ENCODE measurements at places on chromosomes 3 and 15.

DNA sequence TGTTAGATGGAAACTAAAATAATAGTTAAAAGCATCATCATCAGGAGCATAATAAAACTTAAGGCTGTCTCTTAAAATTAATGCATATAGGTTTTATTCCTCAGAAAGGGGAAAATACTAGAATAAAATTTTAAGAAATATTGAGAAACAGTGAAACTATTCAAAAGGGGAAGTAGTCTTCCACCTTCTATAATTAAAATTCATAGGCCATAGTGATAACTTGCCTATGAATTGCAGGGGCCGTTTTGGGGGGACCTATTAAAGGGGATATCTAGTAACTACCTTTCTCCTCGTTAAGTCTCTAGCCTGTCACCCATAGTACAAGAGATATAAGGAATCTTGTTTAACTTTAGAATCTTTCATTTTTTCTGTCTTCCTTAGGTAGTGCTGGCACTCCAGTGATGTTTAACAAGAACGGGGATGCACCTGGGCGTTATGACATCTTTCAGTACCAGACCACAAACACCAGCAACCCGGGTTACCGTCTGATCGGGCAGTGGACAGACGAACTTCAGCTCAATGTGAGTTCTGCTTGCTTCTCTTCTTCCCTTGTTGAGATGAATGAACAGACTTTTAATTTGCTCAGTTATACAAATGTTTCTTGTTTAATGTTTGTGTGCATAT, 600.4 kb downstream of the GRM7 start:
- no peak for DNase-seq

- DNase-seq: no peak
Measured at GRCh38 chr3:30598668-30599545, 7.5 kb upstream of the TGFBR2 start.

DNA sequence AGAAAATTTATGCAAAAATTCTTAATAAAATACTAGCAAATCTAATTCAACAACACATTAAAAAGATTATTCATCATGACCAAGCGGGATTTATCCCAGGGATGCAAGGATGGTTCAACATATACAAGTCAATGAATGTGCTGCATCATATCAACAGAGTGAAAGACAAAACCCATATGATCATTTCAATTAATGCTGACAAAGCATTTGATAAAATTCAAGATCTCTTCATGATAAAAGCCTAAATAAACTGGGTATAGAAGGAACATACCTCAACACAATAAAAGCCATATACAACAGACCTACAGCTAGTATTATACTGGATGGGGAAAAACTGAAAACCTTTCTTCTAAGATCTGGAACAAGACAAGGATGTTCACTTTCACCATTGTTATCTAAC, 89.7 kb downstream of the KBTBD8 start:
- no peak for DNase-seq

GRCh38 chr3:47824541-47825473, 21.9 kb downstream of the DHX30 start:
- DNase-seq: peak; percentile 85

GRCh38 chr3:110734524-110734923, 337.1 kb upstream of the NECTIN3 start:
- no peak for DNase-seq

GRCh38 chr3:150620002-150620689, 17.0 kb downstream of the SELENOT start:
- DNase-seq: no peak

DNA sequence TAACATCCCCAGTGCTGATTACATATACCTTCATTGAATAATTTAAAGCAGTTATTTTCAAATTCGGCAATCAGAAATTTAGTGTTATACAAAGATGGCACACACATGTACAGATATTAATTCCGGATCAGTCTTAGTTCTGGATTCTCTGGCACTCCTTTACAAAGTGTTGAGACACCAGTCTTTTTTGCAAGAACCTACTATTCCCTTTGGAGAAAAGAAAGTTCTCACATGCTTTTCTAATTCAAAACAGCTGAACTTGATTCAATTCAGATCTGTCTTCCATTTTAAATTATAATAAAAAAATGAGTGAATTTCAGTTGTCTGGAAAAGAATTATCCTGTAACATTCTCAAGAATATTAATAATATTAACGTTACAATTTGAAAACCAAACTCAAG, 20.4 kb downstream of the CCDC191 start:
- no peak for DNase-seq

- no peak for DNase-seq
Measured at GRCh38 chr3:116040152-116040551, 405.1 kb downstream of the LSAMP start.

DNA sequence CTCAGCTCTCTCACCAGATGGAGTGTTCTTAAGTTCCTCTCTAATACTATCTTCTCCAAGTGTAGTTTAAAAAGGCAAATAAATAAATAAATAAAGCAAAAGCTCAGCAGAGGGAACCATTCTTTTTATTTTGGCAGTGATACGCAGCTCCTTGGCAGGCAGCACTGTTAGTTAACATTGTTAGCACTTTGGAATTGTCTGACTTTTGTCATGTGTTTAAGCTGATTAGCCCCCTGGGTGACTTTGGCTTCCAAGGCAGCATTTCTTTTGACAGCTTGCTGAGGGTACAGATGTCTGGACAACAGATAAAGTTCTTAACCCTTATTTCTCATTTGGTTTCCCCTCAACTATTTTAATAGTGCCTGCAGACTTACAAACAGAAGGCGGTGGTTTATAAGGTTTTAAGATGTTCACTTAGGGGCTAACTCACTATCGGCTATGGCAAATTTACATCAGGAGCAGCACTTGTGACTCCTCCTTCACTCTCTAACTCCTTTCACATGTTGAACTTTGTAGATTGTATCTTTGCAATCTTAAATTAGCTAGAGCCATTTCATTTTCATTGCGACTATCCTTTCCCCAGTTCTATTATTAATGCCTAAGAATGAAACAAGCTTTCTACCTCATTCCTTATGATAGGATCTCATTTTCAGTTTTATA, 213.4 kb downstream of the ZBBX start:
- no peak for DNase-seq

DNA sequence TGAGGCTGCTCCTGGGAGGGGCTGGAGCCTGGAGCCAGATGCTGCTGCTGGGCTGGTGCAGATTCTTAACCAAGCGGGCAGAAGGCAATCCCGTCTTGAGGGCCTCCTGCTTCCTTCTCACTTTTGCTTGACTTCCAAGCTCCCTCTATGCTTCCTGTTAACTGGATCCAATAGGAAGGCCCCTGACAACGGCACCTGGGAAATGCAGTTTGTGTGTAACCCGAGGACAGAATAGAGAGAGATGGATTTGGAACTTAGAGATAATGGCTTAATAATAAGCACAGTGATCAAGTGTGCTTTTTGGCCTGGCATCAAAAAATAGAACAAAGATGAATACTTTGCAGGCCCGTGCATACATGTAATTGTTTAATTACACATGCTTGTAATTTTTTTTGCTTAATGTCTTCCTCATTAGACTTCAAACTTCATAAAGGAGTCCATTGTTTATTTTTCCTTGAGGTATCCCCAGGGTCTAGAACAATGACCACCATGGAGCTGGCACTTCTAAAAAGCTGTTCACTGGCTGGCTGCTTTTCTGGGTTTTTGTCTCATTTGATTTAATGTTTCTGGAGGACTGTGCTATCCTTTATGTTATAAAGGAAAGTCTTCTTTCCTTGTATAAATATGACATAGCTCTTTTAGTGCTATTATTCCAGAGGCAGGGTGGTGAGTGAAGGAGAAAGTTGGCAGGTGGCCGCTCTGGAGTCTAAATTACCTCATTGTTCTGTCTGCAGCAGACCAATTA, 63.3 kb upstream of the MITF start:
- no peak for DNase-seq

DNA sequence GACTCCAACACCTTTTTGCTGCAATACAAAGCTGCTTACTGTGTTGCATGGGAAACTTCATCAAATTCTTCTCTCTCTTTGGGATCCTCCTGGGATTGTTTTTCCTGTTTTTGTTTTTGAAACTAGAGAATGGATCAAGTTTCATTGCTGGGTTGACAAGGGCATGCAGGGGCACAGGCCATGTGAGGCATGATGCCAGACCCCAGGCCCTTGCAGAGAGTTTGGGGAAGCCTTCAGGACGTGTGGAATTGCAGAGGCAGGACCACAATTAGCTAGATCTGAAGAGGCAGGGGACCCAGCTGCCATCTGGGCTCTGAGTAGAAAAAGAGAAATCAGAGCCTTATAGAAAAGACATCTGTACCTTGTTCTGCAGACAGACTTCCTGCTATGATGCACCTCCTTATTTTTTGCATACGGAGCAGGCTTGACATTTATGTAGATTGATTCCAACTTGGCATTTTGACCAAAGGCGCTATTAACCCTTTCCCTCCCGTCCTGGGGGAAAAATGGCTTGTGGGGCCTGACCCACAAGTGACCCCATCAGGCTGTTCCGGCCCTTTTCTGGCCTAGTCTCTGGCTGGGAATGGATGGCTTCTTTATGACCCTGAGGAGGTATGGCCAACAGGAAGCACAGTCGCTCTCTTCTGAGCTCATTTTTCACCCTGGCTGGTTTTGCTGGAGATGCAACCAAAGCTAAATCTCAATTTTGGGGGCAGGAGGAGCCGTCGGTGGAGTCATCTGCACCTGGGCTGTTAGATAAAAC, 44.3 kb upstream of the CHRNB4 start:
- peak; percentile 70 for DNase-seq

All from kidney (tissue), 22 donors.